ENCODE measurements at places on chromosomes 13 and 19.

- ATAC-seq, result no peak
These were observed 2.0 kb downstream of the DAZAP1 start for GRCh38 chr19:1409204-1410005.

GRCh38 chr19:50838239-50838638 is 4.9 kb upstream of the KLK15 start:
- ATAC-seq, result no peak

- ATAC-seq, result no peak
These were observed 40.6 kb downstream of the FBN3 start for GRCh38 chr19:8108560-8109445.

DNA sequence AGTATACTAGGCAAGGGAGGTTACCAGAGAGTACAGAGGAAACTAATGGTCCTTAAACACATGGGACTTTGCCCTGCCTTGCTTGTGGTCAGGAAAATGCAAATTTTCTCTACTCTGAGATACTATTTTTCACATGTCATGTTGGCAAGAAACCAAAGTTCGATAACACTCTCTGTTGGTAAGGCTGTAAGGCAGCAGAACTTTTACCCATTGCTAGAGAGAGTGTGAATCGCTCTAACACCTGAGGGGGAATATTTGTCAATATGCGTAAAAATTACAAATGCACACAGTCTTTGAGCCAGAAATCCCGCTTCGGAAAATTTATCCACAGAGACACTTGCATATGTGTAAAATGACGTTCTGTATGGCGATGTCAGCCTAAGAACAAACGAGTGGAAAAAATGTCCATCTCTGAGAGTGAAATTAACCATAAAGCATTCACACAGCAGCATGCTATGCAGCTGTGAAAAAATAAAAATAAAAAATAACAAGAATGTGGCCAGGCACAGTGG is 9.5 kb upstream of the RFX1 start:
- peak; percentile 94 for ATAC-seq

DNA sequence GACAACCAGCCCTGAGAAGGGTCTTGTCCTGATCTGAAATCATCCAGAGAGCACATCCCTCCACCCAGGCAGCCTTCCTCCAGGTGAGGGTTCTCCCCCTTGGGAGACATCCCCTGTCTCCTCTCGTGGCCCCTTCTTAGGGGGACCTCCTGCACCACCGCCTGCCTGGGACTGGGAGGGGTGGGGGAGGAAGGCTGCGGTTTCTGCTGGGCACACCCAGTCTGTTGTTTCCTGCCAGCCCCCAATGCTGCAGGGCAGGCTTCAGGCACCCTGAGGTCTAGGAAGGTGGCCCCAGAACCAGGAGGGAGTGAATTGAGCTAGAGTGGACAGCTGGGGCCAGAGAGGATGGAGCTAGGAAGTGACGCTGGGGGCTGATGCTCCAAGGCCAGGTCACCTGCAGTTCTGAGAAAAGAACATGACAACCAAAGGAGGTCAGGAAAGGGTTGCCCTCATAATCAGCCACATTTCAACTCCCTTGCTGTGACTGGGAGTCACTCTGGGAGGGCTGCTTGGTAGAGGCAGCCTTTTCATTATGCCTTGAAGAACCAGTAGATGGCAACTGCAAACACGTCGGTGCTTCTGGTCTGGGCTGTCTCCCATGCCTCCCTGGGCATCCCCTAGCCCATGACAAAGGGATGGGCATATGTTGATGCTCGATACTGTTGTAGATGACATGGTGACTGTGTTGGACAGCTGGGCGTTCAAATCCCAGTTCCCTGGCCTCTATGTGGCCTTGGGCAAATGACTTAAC is 1.4 kb downstream of the ARHGEF18 start:
- peak; percentile 53 for ATAC-seq

DNA sequence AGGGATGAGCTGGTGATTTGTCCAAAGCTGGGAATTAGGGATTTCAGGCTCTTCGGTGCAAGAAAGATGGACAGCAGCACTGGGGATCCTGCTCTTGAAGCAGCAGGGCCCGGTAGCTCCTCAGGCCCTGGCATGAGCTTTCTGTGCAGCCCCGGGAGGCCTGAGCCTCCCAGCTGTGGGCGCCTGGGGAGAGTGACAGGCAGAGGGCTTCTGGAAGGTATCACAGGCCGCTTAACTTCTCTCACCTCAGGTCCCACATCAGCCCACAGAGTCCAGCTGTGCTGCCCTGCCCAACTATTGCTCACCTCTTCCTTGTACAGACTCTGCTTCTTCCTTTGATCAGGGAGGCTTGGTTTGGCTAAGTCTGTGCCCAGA is 14.6 kb upstream of the ZNF536 start:
- no peak for ATAC-seq

GRCh38 chr13:66940113-66940512 is 290.0 kb downstream of the PCDH9 start:
- no peak for ATAC-seq

Measured in stimulated activated memory B cell treated with anti-CD40 and anti-IgM and Interleukin-4, amounts not matched to agents 10 μg/mL and 1 μg/mL and 100 μg/mL, for 72 hours (primary cell).